Activated gamma-delta T cell treated with anti-CD3 and anti-CD28 coated beads, Interleukin-2, amount 50 U/mL, for 16 hours (primary cell): ENCODE measurements at places on chromosomes 13 and 19.
A peak's percentile ranks its signal among the peaks of the same experiment; 100 is the strongest.

DNA sequence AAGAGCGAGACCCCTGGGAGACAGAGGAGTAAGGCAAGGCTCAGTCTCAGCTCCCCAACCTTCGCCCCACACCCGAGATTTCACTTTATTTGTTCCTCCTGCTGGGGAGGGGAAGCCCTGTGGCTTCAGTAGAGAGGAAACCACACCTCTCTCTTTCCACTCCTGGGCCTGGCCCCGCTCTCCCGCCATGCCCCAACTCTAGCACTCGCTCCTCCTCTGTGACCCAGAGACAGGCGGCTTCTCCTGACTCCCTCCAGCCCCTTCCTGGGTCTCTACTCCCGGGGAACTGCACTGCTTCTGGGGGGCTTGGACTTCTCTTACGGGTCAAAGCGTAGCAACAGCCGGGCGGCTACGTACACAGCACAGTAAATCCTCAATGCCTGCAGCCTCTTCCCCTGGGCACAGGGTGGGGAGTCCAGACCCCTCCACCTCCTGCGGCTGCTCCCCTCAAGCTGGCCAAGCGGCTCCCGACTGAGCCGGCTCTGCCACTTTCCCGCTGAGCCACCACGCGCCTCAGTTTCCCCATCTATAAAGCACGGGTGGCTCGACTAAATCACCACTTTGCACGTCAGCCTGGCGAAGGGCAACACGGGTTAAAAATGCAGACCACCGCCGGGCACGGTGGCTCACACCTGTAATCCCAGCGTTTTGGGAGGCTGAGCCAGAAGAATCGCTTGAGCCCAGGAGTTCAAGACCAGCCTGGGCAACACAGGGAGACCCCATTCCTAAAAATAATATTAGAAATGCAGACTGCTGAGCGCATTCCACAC lies 1.4 kb downstream of the RNF126 start:
- peak; percentile 53 for DNase-seq

GRCh38 chr13:66218583-66218982 lies 1011.6 kb downstream of the PCDH9 start:
- no peak for DNase-seq

GRCh38 chr19:49413348-49413747 lies 9.9 kb downstream of the PTH2 start:
- DNase-seq = no peak

DNA sequence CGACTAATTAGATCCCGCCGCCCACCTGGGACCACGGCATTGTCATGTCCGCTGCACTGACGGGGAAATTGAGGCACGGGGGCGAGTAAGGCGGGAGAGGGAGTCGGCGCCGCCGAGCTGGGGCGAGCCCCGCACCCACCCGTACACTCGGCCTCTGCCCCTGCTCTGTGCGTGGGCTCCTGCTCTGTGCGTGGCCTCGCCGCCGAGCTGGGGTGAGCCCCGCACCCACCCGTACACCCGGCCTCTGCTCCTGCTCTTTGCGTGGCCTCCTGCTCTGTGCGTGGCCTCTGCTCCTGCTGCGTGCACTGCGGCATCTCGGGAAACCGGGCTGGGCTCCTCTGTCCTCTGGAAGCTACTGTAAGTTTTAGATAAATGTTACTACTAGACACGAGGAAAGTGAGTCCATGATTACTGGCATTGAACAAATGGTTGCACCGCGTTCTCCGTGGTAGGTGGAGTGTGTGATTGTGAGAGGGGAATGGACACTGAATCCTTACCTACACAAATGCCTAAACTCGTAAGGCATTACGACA lies 826 bp upstream of the C1QTNF9 start:
- DNase-seq = no peak

- DNase-seq = no peak
These were observed 1.3 kb downstream of the ATP7B start for GRCh38 chr13:52009946-52010345.

- no peak for DNase-seq
These were observed 52.0 kb upstream of the TNFRSF19 start for GRCh38 chr13:23518231-23518630.

DNA sequence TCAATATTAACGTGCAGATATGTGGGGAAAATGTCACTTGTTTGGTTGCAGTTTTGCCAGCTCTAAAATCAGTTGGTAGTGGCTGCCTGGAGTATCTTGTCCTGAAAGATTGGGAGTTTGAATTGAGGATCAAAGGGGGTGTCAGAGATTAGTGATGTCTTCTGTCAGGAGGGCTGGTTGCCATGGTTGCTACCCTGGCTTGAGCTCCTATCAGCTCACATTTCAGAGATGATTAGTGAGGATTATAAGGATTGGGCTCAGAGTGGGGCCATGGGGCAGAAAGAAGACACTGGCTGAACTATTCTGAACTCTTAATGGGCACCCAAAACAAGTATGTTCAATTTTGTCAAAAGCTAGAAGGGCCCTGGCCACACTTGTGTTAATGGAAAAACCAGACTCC lies 95.5 kb upstream of the RNF113B start:
- DNase-seq = no peak

DNA sequence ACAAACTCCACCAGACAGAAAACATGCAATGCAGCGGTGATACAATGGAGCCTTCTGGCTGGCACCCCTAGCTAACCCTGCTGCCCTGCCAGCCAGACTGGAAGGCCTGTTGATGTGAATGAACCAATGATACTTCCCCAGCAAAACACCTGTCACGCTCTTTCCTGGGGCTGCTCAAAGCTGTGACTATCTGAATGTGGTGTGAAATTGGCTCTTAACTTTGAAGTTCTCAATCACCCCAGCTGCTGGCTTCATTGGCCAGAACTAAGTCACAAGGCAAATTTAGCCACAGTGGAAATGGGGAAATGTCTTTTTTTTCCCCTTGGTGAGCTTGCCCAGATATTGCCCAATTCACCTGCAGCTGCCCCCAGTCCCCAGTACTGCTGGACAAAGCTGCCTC lies 147.3 kb downstream of the SLC7A1 start:
- DNase-seq = no peak

DNA sequence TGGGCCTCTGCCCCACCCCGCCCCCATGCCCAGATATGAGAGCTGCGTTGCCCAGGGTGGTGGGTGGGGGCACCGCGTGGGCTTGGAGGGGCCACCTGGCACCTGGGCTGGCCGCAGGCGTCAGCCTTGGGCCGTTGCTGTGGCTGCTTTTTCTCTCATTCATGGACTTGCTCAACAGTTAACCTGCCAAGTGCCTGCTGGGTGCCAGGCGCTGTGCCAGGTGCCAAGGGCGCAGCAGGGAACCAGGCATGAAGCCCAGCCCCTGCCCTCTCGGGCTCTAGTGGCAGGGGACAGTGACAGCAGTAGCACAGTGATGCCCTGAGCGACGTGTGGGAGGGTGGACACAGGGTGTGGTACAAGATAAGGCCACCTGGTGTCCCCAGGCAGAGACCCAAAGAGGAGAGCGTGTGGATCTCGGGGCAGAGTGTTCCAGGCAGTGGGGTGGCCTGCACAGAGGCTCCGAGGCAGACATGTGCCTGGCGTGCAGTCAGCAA lies 28.1 kb downstream of the DHX34 start:
- DNase-seq = no peak

DNA sequence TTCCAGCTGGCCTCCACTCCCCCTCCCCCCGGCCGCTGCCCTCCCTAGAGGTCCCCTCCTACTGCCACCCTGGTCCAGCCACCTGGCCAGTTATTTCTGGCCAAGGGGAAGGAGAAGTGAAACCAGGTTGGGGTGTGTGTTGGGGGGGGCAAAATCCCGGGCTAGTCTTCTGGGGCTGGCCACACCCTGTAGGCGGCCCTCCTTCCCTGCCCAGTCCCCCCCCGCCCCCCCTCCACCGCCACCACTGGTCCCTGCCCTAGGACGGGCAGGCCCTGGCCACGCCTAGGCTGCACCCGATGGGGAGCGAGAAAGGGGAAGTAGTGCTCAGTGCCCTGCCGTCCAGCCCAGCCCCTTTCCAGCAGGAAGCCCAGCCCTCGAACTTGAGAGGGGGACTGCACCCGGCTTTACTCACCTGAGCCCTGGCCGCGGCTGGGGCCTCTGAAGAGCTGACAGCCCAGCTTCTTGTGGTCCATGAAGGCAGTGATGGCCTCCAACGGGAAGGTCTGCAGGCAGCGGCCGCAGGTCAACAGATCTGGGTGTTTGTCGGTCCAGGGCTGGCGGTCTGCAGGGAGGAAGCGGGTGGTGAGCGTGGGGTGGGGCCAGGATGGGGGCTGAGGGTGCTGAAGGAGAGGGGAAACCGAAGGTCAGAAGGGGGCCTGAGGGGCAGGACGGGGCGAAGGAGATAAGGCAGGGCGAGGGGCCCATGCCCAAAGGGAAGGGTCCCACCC lies 813 bp downstream of the ZNF296 start:
- no peak for DNase-seq

DNA sequence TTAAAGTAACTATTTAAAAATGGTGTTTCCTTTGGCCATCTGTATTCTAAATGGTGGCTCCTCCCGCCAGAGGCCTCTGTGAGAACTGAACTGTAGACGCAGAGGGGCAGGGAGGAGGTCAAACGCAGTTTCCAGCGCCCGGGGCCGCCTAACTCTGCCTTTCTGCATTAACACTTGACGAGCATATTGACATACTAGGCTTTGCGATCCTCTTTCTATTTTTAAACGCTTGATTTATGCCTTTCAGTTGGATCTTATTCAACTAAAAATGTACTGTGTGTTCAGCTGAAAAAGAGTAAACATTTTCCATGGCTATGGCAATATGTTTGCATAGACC lies 74.7 kb downstream of the SPACA7 start:
- DNase-seq = no peak

DNA sequence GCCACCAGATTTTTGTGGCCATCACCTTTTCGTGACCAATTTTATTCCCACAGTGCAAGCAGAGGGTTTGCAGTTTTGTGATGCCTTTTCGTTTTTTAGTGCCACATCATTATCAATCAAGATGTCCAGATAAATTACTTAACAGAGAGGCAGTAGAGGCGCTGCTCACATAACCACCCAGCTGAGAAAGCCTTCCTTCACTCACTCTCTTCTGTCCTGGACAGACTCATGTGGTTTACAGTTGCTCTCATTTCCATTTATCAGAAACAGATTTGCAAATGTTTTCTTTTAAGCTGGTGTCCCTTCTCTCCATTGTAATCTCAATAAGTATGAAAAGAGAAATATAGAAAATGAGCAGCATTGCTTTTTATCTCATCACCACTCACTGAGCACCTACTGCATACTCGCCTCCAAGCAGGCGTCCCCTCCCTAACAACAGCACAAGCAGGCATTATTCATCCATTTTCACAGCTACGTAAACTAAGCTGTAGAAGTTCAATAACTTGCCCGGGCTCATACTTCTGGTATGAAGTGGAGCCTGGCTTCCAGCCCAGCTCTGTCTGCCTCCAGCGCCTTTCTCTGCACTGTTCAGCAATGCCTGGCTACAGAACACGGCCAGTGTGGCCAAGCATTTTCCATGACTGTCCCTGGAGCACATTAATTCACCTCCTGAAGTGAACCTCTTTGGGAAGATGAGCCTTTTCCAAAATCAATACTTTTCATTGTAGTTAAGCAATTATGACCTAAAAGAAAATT lies 34.6 kb upstream of the KATNAL1 start:
- no peak for DNase-seq

DNA sequence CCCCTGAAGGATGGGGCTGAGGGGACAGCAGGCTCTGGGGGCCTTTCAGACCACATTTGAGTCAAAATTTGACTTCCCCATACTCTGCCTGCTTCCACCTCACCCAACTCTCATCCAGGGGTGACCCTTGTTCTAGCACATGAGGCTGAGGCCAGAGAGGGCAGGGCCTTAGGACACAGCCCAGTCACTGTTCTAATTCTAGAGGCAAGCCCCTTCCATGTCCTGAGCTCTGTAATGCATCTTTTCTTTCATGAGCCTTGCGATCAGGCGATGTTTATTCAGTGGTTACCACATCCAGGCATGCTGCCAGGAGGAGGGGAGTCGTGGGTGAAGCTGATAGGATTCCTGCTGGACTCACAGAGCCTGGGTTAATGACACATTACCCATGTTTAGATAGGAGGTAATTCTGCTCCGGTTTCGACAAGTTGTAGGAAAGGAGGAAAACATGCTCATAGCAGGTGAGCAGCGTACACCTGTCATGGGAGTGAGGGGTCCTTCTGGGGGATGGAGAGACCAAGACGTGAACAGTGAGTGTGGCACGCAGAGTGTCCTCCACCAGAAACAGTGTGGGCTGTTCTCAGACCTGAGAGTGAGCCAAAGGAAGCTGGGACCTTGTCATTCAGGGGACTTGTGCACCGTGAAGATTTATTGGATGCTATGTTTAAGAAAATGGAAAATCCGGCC lies 9.3 kb downstream of the RPS9 start:
- DNase-seq = no peak

DNA sequence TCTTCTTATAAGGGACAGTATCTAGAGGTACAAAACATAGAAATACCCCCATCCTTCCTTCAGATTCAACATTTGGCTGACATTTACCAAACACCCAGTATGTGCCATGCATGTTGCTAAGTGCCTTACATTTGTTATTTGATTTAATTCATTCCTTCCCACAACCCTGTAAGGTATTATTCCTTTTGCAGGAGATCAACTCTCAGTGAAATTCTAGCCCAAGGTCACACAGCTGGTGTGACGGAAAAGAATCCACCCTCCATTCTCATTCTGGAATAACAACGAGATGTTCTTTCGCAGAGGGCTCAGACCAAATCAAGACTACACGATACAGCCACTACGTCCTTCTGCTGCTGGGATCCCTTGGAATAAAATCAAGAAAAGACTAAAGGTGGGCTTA lies 67.8 kb downstream of the C13orf42 start:
- DNase-seq = no peak
